HEK293T (cell line): ENCODE measurements at places on chromosomes 7 and 10.
A peak's percentile ranks its signal among the peaks of the same experiment; 100 is the strongest.

DNA sequence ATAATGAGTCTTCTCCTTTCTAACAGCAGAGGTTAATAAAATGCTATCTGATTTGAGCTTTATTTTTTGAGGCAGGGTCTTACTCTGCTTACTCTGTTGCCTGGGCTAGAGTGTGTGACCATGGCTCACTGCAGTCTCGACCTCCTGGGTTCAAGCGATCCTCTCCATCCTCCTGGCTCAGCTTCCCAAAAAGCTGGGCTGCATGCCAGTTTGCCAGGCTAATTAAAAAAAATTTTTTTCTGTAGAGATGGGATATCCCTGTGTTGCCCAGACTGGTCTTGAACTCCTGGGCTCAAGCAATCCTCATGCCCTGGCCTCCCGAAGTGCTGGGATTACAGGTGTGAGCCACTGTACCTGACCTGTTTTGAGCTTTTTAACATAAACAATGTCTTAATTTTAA, 56.7 kb downstream of the SCD start:
- DNase-seq = no peak

GRCh38 chr10:3357737-3358136, 185.2 kb upstream of the PITRM1 start:
- no peak for DNase-seq

DNA sequence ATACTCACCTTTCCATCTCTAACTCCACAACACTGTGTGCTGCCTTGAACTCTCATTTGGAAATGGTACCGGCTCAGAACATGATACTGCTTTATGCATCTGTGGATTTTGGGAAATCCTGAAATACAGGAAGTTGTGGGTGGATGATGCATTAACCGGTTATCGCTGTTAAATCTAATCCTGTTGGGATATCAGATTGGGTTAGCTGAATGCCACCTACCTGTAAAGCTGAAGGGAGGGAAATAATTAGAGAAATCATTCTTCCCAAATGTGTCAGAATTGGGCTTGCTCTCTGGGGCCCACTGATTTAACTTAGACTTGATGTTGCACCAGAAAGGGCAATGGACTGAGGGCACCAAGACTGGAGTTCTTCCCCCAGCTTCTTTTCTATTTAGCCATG, 54.0 kb downstream of the CH25H start:
- no peak for DNase-seq

DNA sequence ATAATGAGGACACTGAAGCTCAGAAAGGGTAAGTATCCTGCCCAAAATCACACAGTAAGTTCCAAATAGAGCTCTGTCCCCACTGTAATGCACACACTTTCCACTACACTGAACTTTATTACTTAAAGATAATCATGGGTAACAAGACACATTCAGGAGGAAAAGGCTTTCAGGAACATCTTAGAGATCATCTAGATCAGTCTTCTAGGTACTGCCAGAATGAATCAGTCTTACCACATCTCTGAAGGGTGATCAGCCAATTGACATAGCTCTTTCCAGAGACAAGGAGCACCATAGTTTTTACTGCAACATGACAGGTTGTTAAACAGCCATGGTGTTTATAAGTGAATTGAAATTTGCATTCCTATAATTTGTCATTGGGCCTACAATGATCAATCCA, 5.4 kb upstream of the HERPUD2 start:
- DNase-seq = no peak

- no peak for DNase-seq
These were observed 47.4 kb downstream of the PPIF start for GRCh38 chr10:79394664-79395063.

- no peak for DNase-seq
These were observed 810.7 kb upstream of the AUTS2 start for GRCh38 chr7:68787566-68787965.

- DNase-seq = no peak
These were observed 146.1 kb downstream of the SLC16A9 start for GRCh38 chr10:59563531-59563930.

- peak; percentile 72 for DNase-seq
These were observed 154.8 kb upstream of the PRSS58 start for GRCh38 chr7:142412551-142413193.

GRCh38 chr10:31509989-31510388, 191.0 kb downstream of the ZEB1 start:
- no peak for DNase-seq

GRCh38 chr10:31340343-31340742, 21.3 kb downstream of the ZEB1 start:
- DNase-seq = no peak

GRCh38 chr10:47325303-47326291, 3.3 kb downstream of the GDF2 start:
- no peak for DNase-seq

- no peak for DNase-seq
These were observed 664.0 kb downstream of the XPNPEP1 start for GRCh38 chr10:109259293-109259692.

- DNase-seq = no peak
These were observed 1225.7 kb downstream of the TYW1 start for GRCh38 chr7:68222311-68222710.

DNA sequence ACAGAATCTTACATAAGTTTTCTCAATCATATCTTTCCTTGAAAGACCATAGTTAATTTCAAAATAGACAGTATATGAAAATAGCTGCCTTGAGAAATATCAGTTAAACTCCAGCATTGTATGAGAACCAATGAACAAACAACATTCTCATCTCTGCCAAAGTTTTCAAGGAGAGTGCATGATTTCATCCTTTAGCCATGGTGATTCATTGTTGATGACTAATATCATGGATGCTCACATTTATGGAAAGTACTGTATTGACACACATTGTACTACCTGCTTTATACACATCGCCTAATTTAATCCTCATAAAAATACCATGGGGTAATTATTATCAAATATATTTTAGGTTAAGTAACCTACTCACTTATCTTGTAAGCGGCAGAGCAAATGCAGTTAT, 250.3 kb downstream of the CNTNAP2 start:
- DNase-seq = no peak

DNA sequence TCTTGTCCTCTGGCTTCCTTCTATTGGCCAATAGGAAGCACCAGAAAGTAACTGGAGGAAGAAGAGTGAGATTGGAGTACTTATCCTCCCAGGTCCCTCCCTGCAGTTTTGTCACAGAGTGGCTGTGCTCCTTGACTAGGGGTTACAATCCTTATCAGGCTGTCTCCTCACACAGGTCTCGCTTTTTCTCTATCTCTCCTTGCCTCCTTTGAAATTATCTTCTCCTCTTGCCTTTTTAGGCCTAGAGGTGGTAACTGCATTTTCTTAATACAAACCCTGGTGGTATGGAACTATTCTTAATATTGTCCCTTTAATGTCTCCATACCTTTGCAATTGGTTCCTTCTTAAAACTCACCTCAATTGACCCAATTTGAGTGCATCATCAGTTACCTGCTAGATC, 2.7 kb downstream of the PRSS37 start:
- DNase-seq = no peak

DNA sequence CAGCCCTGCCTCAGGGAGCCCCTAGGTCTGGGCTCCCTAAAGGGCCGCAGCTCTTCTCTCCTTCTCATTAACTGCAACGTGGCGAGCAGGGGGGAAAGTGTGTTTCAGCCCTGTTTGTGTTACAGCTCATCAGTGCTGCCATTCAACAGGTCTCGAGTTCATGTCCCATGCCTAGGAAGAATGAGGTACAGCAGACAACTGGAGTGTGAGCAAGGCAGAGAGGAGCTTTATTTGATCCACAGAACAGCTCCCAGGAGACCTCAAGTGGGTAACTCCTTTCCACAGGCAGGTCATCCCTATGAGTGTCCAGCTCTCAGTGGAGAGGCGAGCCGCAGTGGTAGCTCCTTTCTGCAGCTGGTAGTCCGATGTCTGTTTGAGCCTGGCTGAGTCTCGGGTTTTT, 313.1 kb downstream of the AUTS2 start:
- DNase-seq = no peak

GRCh38 chr10:84329196-84329611, 815 bp downstream of the CCSER2 start:
- peak; percentile 42 for DNase-seq

- no peak for DNase-seq
These were observed 141.0 kb downstream of the SH3PXD2A start for GRCh38 chr10:103714232-103714891.

DNA sequence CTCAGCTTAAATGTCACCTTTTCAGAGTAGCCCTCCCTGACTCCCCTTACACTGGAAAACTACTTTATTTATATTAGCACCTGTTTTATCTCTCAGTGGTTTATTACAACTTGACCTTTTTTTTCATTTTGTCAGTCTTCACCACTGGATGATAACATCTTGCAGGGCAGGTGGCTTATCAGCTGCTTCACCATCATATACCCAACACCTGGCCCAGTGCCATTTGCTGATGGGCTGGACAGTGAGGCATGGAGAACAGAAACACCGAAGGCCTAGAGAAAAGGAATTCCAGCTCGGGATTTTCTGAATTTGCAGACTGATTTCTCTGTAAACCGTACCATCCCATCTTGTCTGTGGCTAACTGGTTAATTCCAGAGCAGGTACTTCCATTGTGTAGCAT, 48.5 kb downstream of the SORCS3 start:
- DNase-seq = no peak

- DNase-seq = no peak
These were observed 421.4 kb upstream of the MGMT start for GRCh38 chr10:129045599-129045998.

- no peak for DNase-seq
These were observed 111.8 kb upstream of the ANKRD1 start for GRCh38 chr10:91032611-91033206.

GRCh38 chr7:14576578-14576977, 326.0 kb downstream of the DGKB start:
- DNase-seq = no peak

GRCh38 chr10:21521751-21522533, 3.5 kb downstream of the SKIDA1 start:
- no peak for DNase-seq

GRCh38 chr7:2040201-2040892, 192.4 kb downstream of the MAD1L1 start:
- no peak for DNase-seq

DNA sequence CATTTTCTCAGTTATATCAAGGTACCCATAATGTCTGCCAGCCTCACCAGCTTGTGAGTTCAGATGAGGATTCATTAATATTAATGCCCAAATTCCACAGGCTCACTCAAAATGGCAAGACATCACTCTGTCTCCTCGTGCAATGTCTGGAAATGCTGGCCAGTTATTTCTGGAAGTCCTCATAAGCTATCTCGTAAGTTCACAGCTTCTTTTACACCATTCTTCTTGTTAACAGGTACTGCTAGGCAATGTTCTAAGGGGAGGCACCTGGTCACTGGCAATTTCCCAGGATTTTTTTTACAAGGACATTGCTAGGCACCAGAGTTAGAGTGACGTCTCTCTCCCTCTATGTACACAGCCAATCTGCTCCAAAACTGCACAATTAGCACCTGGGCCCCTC, 80.2 kb upstream of the SEMA3C start:
- no peak for DNase-seq

DNA sequence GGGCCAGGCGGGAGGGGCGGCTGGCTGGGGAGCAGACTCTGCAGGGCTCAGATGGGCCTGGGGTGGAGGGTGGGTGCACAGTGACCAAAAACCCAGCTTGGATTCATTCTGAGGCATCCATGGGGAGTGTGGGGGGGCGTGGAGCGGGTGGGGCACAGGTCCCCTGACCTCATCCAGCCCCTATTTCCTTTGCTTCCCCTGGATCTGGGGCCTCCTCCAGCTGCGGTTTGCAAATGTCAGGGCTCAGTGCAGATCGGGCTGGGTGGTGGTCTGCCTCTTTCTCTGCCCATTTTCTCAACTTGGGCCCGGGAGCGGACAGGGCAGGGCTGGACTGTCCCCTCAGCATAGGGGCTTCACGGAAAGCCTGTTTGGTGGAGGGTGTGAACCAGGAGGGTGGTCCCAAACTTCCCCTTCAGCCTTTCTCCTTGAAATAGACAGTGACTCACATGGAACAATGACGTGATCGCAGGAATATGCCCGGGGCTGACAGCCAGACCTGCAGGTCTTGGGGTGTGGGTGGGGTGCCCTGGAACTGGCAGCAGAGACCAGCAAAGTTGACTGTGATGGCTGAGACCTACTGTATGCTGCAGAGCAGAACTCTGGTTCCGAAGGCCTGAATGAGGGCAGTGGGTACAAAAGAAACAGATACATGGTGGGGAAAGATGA, 72.9 kb upstream of the PODXL start:
- DNase-seq = no peak

- DNase-seq = no peak
These were observed 26.3 kb upstream of the COL1A2 start for GRCh38 chr7:94368371-94368791.
